Activated naive CD4-positive, alpha-beta T cell treated with anti-CD3 and anti-CD28 coated beads, Interleukin-2, amount 10 ng/mL, durations not matched to agents 7 days and 5 days (primary cell): ENCODE measurements at places on chromosomes 4 and X.

- no peak for DNase-seq
These were observed 105.9 kb downstream of the SHROOM4 start for GRCh38 chrX:50707955-50708699.

DNA sequence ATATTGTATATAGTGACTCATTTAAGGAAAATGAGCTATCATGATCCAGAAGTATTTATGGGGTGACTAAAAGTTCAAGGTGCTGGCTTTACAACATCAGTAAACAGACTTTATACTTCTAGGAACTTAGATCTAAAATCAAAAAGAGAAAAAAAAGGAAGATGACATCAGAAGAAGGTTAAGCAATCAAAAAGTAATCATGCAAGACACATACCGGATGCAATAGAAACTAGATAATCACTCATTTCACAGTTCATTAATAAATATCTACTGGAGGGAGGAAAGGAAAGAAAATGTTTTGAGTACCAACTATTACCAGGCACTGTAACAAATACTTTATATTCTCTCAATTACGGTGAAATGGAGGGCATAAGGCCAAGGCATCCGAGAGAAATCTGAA is 276.4 kb downstream of the SPRY1 start:
- DNase-seq = no peak

DNA sequence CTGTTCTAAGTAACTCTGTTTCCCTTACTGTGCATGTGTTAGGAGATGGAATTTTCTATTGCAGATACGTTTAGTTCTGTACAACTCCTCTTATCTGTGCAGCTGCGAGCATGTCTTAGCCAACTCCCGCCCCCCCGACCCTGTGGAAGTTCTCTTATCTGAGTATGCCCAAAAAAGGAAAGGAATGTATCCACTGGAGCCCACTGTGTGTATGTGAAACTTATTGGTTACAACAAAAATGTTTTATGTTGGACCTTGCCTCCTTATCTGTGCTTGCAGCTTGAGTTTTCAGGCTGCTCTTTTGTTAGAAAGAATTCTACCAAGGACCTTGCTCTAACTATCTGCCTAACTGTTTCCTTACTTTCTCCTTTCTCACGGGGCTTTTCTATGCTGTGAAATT is 24.2 kb upstream of the DCAF8L2 start:
- no peak for DNase-seq

DNA sequence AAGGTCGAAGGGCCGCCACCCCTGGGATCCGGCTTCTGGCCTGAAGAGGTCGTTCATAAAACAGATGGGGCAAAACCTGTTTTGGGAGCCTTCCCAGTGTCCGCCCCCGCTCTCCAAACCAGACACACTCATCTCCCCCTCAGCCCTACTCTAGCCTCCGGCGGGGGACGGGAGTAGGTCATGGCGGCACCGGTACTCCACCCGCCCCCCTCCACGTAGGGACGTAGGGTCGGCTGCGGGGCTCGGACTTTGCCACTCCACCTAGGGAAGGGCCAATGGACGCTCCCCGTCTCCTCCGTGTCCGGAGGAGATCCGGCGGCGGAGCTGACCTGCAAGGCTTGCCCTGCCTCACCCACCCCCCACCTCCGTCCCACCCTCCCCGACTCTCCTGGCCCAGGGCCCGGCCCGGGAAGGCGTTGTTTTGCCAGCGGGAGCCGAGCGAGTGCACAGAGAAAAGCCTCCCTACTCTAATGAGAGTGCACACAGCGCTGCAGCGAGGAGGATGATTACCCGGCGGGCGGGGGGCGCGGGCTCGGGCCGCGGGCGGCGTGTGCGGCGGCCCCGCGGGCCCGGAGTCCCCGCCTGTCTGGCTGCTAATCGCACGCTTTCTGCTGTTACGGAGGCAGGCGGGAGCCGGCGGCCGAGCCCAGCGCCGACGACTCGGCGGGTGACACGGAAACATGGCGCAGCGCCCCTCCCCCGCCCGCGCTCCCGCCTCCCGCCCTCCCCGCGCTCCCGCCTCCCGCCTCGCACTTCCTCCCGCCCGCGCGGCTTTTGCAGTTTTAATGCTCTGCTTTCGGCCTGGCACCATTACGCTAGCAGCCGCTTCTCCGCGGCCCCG is 8.3 kb upstream of the BCOR start:
- DNase-seq = peak; percentile 81

- no peak for DNase-seq
These were observed 11.9 kb upstream of the SH3KBP1 start for GRCh38 chrX:19899217-19899788.

DNA sequence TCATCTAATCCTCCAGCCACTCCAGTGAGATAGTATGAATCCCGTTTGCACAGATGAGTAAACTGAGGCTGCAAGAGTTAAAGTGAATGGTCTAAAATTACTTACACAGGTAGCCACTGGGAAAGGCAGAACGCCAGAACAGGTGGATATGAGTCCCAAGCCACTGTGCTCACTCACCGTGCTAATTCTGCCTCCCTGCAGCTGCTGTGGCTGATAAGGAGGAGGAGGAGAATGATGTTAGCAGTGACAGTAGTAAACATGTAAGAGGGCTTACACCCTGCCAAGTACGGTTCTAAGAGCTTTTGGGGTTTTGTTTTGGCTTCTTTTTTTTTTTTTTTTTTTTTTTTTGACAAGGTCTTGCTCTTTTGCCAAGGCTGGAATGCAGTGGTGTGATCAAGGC is 90.5 kb upstream of the PRPS2 start:
- DNase-seq = no peak

- no peak for DNase-seq
These were observed 725.0 kb downstream of the CCSER1 start for GRCh38 chr4:90852237-90852636.

DNA sequence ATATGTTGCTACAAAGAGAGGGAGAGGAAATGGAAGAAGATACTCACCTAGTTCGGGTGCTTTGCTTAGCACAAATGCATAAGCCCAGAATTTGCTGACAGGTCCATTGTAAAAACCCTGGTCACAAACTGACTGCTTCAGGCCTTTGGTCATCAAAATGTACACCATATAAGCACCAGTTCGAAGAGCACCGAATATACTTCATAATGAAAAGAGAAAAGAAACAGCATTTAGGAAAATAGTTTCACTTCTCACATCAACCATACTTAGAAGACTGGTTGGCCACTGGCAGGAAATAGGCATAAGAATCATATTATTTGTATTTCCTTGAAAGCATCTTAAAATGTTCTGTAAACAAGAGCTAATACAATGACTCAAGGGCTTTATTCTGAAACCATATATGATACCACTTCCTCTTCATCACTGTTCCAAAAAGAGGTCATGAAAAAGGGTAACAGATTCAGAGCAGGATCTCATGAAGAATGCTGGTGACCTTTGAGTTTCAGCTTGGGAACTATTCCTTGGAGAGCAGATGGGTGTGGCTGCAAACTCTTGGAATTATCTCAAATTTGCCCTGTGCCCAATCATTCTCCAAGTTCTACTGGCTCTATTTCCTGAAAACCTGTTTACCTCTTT is 138.7 kb downstream of the ELOVL6 start:
- DNase-seq = no peak

- no peak for DNase-seq
These were observed 8.8 kb downstream of the GPRIN3 start for GRCh38 chr4:89298788-89299152.

- no peak for DNase-seq
These were observed 167.9 kb downstream of the CAMK2D start for GRCh38 chr4:113593400-113594230.
